ENCODE measurements at places on chromosomes 13 and 19. TPM values are rescaled to one million over a fixed set of nuclear protein-coding genes. Genes with fewer than 3 reads are reported as not detected.
A peak's percentile ranks its signal among the peaks of the same experiment; 100 is the strongest.

- no peak for DNase-seq
Measured at GRCh38 chr13:51740698-51741097, 63.3 kb downstream of the DHRS12 start.

- no peak for DNase-seq
Measured at GRCh38 chr19:48877855-48878195, 5.6 kb downstream of the PPP1R15A start.

DNA sequence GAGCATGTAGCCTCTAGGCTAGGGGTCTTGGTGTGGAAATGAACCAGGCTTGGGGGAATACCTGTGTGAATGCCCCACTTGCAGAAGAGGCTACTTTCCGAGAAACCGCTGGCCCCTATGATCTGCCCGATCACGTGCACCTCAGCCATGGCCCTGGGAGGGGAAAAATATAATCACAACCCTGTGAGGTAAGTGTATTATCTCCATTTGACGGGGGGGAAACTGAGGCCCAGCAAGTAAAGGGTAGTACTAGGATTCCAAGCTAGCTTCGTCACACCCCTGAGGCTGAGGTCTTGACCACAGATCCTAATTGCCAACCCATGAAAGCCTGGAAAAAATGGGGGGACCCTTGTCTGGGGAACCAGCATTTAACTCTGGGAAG lies 587 bp downstream of the B9D2 start:
- DNase-seq: no peak

ZNF570 gene
- 11.4 TPM for total RNA-seq

DNA sequence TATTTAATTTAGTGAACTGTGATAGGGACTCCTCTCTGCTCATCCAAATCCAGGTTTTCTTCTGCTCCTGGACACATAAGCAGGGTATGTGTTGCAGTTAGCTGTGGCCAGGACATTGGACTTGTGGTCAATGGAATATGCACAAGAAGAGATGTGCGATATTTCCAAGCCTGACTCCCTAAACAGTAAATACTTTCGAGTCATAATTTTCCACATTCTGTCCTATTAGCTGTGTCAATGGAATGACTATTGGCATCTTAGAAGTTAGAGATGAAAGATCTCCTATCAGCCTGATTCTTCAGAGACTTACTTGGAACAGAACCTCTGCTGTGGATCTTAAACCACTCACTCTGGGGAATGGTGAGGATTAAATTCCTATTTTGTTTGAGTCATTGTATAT lies 771.0 kb downstream of the EFNB2 start:
- no peak for DNase-seq

NPHS1 gene
- not detected for total RNA-seq

GRCh38 chr19:19146865-19147264 lies 8.6 kb upstream of the TMEM161A start:
- no peak for DNase-seq

FFAR1 gene
- not detected for total RNA-seq

BCAM gene
- 80.0 TPM for total RNA-seq

FAM216B gene
- 0.69 TPM for total RNA-seq

DNA sequence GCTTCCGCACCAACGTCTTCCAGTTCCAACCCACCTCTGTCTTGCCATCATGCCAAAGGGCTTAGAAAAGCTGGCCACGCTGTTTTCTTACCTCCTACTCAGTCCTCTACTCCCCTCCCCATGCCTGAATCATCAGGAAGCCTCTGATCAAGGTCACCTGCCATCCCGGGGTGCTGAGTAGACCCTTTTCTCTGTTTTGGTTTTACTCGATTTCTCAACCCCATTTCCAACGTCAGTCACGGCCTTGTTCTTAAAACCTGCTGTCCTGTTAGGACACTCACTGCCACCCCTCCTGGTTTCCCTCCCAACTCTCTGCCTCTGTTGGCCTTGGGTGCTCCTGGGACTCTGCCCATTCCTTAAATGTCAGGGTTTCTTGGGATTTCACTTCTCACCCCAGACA lies 350.1 kb downstream of the FOXO1 start:
- no peak for DNase-seq

DNA sequence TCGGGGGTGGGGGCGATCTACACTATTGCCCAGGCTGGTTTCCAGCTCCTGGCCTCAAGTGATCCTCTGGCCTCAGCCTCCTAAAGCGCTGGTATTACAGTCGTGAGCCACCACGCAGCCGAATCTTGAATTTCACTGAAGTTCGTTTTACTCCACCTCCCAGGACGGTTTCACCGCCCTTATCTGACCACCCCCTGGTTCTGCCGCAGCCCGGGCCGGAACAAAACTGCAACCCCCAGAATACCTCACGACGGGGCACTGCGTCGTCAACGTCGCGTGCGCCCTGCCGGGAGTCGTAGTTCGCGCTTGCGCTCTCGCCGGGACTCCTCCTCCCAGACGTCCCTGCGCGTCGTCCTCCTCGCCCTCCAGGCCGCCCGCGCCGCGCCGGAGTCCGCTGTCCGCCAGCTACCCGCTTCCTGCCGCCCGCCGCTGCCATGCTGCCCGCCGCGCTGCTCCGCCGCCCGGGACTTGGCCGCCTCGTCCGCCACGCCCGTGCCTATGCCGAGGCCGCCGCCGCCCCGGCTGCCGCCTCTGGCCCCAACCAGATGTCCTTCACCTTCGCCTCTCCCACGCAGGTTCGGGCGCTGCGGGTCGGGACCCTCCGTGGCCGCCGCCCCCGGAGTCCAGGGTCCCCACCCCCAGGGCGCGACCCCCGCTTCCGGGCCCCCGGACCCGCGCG lies at the start of gene ATP5F1D:
ATP5F1D (plus strand) TSS at position 335 of the 679 bp plus-strand sequence; CDS start at position 435, 100 bp downstream.
- DNase-seq: peak; percentile 97

ZNF490 gene
- 3.7 TPM for total RNA-seq

DNA sequence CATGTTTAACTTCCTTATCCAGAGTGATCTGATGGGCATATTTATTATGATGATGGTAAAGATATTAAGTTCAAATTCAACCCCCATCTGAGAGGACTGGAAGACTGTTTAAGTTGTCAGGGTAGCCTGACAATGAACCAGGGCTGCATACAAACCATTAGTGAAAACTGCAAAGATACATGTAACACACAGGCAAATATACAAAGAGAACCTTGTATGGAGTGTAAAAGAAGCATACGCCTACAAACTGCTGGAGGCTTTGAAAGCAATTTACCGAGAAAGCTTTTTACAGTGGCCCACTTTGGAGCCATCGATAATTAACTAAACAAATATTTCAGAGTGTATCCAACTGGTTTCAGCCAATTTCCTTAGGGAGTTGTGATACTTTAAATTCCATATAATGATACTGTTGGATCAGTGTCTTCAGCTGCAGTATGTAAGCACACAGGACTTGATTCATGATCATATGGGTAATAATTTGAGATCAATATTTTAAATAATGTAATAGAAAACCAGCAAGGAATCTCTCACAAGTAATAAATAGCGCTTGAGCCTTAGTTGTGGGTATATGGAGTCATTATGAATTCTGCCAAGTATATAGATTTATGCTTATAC lies 231.5 kb upstream of the SPRY2 start:
- DNase-seq: no peak
